SW 1271 (cell line): ENCODE measurements at places on chromosomes 2 and 18.

DNA sequence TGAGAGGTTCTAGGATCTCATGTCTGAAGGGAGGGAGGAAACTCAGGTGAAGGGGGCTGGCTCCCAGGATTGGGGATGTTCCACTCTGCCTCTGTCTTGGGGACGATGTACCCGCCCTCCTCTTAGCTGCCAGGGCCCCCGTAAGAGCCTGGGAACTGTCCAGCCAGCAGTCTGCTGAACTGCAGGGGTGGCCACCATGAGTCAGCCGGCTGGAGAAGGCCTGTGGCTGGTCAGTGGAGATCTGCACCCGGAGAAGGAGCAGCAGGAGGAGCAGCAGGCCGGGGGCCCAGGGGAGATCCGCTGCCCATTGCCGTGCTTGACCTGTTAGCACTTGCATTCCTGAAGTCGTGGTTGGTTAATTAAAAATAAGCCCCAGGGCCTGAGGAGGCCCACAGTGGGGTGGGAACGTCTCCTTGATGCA, 180.3 kb downstream of the TFCP2L1 start:
- no peak for DNase-seq

GRCh38 chr18:9596226-9596625, 18.1 kb downstream of the PPP4R1 start:
- DNase-seq: no peak

DNA sequence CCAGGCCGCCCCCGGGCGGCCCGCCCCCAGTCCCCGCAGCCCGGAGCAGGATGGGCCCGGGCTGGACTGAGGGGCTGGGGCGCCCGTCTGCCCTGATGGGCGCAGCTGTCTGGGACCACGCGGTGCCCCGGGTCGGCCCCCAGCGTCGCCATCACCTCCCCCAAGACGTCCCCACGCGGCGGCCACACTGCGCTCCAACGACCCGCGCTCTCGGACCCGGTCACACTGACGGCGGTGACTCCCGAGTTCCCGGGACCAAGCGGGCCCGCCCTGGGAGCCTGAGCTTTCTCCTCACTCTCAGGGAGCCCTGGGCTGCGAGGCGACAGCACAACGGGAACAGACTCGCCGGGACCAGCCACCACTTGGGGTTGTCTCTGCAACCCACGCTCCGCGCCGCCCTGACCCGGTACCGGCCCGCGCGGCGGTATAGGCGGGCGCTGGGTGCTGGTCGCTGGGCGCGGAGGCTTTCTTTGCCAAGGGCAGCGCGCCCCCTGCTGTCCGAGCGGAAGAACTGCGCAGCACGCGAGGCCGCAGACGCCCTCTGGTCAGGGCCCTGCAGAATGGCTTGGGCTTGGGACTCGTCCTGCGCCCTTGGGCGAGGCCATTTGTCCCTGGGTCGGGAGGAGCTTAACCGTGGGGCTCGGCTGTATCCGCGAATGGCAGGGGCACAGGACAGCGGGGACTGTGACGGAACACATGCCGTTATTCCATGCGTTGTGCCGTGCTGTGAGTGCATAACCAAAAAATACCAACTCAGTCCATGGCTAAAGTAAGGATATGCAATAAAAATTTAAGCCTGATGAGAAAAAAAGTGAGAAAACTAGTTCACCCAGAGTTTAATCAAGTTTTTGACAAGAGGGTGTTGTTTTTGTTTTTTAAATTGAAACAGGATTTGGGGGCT, 54.8 kb upstream of the ANKRD62 start:
- peak; percentile 15 for DNase-seq

DNA sequence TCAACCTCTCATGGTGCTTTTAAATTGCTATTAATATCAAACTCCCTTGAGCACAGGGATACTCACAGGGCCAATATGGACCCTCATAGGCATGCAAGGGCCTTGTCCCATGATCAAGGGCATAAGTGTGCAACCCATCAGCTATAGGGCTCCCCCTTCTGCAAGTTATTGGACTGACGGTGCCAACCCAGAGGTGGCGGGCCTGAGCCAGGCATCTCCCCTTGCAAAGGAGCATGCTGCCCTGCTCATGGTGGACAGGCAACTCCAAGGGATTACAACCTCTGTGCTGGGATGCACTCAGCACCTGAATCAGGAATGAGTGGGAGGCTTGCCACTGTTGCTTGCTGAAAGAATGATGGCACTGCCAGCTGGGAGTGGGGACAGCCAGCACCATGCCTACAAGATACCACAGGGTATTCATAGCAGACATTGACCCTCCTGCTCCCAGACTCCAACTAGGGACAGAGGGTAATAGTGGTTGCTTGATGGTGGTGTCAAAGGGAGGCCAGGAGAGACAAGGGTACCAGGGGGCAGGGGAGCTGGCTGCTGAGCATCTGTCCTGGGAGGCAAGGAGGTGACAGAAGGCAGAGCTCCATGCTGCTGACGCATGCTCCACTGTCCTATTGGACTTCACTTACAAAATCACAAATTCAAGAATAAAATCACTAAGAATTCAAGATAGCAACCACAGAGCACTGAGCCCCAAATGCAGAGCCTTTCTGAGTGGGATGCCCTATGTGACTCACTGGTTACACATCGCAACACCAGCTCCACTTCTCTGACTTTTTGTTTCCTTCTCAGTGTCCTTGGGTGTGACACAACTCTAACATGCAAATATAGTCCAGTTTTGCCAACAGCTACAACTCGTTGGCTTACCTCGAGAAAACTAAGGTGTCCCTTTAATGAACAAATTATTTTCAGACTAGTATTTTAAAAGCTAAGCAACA, 157.1 kb upstream of the CCDC150 start:
- DNase-seq: no peak

- DNase-seq: no peak
Observed at GRCh38 chr18:78192054-78192453, 787.6 kb upstream of the SALL3 start.

DNA sequence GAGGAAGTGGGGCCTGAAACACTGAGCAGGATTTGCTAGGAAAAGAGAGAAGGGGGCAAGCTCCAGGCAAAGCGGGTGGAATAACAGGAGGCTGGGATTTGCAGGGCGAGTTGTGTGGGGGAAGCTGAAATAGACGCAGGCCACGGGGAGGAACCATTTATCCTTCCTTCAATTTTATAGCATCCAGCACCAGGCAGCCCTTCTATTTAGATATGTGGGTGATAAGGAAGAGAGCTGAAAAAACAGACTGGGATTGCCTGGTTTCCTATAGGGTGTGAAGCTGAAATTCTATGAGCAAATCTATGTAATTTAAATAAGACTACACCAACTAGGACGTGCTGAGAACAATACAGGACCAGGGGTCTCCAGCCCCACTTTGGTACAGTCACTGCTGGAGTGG, 132.0 kb upstream of the REV1 start:
- no peak for DNase-seq

- no peak for DNase-seq
Observed at GRCh38 chr2:188919824-188920223, 54.3 kb upstream of the COL3A1 start.

DNA sequence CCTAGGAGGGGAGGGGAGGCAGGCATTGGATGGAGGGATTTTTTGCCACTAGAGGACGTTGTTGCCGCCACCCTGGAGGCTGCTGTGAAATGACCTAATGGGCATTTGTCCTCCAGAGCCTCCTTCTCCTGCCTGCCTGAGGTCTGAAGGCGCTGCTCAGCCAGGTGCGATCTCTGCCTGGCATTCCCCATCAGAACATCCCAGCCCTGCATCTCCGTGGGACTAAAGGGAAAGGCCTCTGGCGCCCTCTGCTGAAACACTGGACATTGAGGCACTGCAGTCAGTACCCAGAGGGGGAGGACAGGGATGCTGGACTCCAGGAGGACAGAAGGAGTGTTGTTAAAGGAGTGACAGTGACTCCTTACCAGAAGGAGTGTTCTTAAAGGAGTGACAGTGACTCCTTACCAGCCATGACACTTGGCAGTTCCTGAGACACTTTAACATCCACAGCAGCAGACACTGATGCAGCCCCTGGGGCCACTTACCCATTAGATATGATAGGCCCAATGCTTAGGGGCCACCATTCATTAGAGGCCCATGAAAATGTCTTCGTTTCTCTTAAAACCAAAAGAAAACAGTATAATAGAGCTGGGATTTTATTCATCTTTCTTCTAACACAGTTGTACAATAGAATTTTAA, 17.0 kb downstream of the THNSL2 start:
- DNase-seq: no peak

DNA sequence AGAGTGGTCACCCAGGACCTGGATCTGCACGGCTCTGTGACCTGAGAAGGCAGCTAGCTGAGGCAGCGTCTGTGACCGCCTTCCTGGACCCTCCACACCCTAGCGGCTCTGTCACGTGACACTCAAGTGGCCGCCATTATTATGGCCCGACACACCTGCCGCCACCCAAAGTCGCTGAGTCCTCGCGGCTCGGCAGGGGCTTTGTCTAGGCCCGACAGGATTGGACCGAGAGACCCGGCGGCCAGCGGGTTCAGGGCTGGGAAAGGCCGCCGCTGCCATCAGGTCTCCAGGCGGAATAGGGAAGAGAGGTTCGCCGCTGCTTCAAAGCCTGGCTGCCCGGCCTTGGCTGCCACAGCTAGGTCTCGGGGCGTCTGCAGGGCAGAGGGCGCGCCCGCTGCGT, 1162.5 kb upstream of the LRRTM1 start:
- no peak for DNase-seq

GRCh38 chr2:230875347-230876315, 10.9 kb downstream of the ITM2C start:
- DNase-seq: no peak

DNA sequence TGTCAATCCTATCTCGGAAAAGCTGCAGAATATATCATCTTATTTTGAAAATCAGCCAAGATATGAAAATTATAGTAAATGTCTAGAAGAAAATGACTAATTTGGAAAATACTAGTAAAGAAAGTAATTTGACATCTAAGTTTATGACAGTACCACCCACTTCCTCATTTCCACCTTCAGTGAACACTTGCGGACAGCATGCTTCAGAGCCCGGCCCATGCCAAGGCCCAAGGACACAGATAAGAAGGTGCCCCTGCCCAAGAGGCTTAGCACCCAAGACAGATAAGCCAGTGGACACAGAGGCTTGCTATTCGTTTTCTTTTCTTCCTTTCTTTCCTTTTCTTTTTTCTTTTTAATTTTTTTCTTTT, 4.8 kb upstream of the KCNG2 start:
- DNase-seq: no peak

DNA sequence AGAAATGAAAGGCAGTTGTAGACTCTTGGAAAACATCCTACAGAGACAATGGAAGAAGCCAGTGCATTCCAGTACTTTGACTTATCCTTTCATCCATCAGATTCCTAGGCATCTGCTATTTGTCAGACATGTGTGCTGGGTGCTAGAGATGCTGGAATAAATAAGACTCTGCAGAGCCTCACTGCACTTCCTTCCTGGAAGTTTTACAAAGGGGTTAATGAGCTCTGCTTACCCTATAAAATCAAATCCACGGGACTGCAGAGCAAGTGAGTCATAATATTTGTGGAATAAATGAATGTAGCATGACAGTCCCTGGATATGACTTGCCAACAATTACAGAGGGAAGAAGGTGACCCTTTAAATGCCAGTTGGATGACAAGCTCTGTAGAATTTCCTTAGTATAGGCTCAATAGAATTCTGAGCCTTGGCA, 52.7 kb upstream of the NPAS2 start:
- DNase-seq: peak; percentile 90

- DNase-seq: no peak
Observed at GRCh38 chr2:159907909-159908308, 109.9 kb upstream of the CD302 start.

- no peak for DNase-seq
Observed at GRCh38 chr2:103437161-103437560, 675.3 kb downstream of the TMEM182 start.

DNA sequence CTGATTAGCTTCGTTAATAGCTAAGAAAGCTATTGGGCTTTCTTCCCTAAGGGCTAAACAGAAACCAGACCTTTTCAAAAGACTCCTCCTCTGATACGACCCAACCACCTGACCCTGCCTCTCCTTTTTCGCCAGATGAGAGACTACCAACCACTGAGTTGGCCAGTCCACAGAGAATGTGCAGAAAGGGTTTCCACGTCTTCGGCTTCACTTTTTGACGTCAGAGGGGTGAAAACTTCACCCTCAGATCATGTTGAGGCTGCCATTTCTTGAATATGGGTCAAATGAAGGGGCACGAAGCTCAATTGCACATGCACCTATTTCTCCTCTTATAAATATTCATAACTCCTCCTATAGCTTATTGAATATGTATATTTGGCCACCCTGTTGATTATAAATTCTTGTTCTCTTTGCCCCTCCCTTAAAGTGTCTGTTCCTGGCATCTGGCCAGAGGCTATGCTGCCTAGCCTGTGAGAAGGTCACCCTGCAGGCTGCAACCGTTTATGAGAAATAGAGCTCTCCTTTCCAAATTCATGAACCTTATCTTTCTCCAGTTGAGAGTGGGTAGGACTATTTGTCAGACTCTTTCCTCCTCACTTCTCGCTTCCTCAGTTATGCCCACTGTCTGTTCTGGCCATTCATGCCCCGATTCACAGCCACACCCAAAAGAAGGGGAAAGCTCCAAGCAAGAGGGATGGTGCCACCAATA, 301.6 kb downstream of the STK39 start:
- no peak for DNase-seq
